Forelimb muscle (tissue), 1 donor: ENCODE measurements at places on chromosomes 5 and 9. TPM values are rescaled to one million over a fixed set of nuclear protein-coding genes. Genes with fewer than 3 reads are reported as not detected.

The NR2F1-AS1 gene
- 4.8 TPM for polyA plus RNA-seq

The CER1 gene
- polyA plus RNA-seq, result 0.46 TPM

The PRUNE2 gene
- 10.8 TPM for polyA plus RNA-seq

The RNF183 gene
- not detected for polyA plus RNA-seq

The PTGER4 gene
- polyA plus RNA-seq, result 6.9 TPM

The INSL4 gene
- polyA plus RNA-seq, result not detected

The IL5 gene
- polyA plus RNA-seq, result 0.29 TPM

The CDKN2B gene
- polyA plus RNA-seq, result 0.25 TPM

The GARIN3 gene
- polyA plus RNA-seq, result not detected

The ZNF484 gene
- polyA plus RNA-seq, result 5.0 TPM

The SCAI gene
- 9.3 TPM for polyA plus RNA-seq

The GPR151 gene
- not detected for polyA plus RNA-seq

The JADE2 gene
- polyA plus RNA-seq, result 0.94 TPM

The FBP1 gene
- polyA plus RNA-seq, result 0.53 TPM

The IL12B gene
- polyA plus RNA-seq, result 0.05 TPM

The INSL6 gene
- polyA plus RNA-seq, result 0.63 TPM
